ENCODE measurements at places on chromosomes 7 and 10.

DNA sequence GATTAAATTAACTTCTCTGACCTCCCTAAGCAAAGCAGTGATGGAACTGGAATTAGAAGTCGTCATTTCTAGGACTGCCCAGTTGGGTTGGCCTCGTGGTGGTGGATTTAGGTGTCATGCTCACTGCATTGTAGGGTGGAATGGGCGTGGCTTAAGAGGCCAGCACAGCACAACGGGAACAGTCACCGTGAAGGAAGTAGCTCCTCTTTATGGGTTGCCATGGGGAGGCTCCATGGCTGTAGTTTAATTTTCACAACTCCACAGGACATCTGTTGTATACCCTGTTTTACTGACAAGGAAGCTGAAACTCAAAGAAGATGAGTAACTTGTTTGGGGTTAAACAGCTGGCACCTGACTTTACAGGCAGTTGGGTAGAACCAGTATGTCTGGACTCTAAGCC is 208.3 kb downstream of the CELF2 start:
- peak; percentile 53 for DNase-seq

DNA sequence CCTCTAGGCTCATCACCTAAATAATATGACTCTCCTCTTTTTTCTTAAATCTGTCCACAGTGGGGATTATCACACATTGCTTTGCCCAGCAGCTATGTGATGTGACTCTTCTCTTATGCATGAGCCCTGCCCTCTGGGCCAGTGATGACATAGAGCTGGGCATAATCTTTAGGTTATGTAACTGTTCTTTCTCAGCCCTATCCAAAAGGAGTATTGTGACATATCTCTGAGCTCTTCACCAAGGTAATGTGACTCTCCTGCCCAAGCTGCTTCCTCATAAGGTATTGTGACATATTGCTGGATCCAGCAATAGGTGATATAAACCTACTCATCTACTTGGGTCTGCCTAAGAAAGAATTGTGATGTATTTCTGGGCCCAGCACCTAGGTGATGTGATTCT is 37.7 kb upstream of the ZNF107 start:
- DNase-seq = no peak

DNA sequence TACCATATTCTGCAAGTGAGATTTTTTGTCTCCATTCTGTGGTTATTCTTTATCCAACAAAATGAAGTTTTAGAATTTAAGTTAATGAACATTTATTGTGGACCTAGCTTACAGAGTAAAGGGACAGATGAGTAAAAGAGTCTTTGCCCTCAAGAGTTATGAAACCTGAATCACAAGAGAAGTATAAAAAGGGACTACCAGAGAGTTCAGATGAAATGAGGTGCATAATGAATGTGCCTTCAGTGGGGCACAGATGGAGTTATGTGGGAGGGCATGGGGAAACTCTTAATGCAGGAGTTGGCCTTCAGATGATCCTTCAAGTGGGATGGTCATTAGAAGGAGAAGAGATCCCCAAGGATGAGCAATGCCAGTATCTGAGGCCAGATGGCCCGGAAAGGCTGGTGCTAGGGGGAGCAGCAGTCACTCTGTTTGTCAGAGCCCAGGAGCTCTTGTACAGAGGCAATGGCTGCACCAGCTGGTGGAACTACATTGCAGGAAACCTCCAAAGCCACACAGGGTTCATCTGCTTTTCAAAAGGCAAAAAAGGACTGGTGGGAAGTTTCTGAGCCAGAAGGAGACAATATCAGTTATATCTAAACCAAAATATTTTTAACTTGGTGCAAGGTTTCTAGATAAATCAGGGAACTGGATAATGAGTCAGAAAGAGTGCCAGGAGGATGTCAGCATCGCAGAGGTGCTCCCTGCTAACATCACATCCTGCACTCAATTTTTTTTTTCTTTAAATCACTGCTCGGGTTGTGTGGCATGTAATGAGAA is 162.0 kb downstream of the KLF6 start:
- DNase-seq = peak; percentile 15

- peak; percentile 18 for DNase-seq
Observed at GRCh38 chr7:2120251-2120660, 112.5 kb downstream of the MAD1L1 start.

DNA sequence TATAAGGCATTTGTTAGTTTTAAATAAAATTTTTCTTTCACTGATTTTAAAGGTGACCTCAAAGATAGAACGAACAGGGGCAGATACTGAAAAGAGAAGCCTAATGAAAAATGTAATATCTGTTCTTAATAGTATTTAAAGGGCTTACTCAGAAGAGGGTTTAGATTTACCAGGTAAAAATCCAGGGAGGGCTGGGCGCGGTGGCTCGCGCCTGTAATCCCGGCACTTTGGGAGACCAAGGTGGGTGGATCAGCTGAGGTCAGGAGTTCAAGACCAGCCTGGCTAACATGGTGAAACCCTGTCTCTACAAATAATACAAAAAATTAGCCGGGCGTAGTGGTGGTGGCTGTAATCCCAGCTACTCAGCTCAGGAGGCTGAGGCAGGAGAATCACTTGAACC is 108.3 kb upstream of the CNTNAP2 start:
- no peak for DNase-seq

GRCh38 chr7:23299770-23300300 is 696 bp downstream of the MALSU1 start:
- no peak for DNase-seq

All from activated T-cell treated with anti-CD3 and anti-CD28 coated beads for 48 hours (primary cell).